NCI-H1105 treated with DMSO at 0.1 percent for 48 hours (cell line): ENCODE measurements at places on chromosomes 4 and X.

GRCh38 chrX:39907964-39908661 lies 189.6 kb downstream of the BCOR start:
- DNase-seq: no peak

DNA sequence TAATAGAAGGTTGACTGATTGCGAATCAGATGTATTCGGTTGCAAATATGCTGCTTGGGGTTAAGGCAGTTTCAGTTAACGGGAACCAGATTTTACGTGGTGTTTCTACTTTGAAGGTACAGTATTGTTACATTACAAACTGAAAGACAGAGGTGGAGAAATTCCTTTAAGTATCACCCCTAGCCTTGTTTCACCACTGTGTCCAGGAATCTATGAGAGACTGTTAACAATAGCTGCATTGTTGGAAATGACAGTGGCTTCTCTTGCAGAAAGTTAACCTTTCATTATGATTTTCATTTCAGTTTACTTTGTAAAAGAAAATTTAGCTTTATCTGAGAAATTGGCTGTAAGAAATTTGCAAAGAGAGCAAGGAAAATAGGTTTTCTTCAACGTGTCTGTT lies 2.6 kb downstream of the CDKL5 start:
- no peak for DNase-seq

- DNase-seq: no peak
Observed at GRCh38 chrX:136806891-136807410, 26.2 kb upstream of the ARHGEF6 start.

GRCh38 chr4:185101354-185101890 lies 41.6 kb upstream of the SLC25A4 start:
- DNase-seq: no peak

DNA sequence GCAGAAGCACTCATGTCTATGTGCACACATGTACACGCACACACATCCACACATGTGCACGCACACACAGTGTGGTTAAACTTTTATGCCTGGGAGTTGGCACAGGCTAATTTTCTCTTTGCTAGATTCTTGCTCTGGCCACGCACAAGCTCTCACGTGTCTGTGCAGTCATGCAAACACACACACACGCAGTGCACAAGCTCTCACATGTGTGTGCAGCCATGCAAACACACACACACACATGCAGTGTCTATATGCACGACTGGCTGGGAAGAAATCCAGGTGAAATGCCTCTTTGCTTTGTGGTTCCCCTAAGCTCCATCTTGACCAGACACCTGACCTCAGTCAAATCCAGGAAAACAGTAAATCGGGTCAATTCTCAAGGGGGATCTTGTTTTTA lies 138.0 kb downstream of the SHOX start:
- DNase-seq: no peak

GRCh38 chr4:119321921-119322687 lies at the start of gene FABP2:
Gene FABP2 (minus strand): TSS chr4:119322138. CDS start chr4:119322102, 36 bp downstream.
- DNase-seq: no peak

DNA sequence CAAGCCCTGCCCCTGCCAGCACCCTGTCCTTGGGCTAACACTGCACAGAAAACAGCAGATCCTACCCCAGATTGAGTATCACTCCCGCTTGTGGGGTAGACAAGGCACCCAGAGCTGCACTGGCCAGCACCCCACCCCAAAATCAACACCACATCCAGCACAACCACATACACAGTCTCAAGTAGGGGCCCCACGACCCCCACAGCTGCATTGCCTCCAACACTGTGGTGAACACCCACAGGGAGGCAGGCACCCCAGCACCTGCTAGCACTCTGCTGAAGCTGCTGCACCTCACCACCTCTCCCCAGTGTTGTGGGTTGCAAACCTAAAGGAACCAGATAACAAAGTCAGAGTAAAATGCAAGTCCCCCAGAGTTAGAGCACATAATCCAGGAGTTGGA lies 589.9 kb downstream of the PCDH19 start:
- DNase-seq: no peak

DNA sequence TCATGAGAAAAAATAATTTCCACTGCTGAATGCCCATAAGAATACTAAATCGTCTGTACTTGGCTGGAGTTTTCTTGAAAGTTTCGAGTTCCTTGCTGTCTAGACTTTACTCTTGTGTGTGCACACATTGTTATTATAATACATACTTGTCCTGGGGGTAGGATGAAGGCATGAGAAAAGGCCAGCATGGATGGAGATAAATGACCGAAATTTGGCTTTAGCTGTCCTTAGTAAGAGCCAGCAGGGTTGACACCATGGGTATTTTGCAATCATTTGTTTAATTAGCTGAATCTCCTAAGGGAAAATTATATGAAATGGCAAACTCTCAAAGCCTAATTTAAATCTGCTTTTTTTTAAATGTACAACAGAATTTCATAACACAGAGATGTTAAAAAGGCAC lies 641.6 kb downstream of the ADGRL3 start:
- no peak for DNase-seq

DNA sequence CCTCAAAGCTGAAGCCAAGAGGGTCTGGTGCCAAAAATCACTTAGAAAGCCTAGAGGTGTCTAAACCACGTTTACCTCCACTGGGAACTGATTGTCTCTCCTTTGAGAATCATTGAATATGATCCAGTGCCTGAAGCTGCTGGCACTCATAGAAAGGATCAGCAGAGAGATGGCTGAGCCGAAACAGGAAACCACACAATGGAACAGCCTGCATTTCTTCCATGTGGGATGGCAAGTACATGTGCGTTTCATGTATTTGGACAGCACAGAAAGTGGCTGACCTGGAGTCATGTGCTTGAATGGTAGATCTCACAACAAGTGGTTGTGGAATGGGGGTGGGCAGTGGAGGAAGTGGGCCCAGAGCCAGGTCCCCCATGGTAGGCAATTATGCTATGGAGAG lies 533.7 kb downstream of the INPP4B start:
- DNase-seq: no peak

GRCh38 chrX:49209434-49210251 lies 9.7 kb upstream of the SYP start:
- no peak for DNase-seq

DNA sequence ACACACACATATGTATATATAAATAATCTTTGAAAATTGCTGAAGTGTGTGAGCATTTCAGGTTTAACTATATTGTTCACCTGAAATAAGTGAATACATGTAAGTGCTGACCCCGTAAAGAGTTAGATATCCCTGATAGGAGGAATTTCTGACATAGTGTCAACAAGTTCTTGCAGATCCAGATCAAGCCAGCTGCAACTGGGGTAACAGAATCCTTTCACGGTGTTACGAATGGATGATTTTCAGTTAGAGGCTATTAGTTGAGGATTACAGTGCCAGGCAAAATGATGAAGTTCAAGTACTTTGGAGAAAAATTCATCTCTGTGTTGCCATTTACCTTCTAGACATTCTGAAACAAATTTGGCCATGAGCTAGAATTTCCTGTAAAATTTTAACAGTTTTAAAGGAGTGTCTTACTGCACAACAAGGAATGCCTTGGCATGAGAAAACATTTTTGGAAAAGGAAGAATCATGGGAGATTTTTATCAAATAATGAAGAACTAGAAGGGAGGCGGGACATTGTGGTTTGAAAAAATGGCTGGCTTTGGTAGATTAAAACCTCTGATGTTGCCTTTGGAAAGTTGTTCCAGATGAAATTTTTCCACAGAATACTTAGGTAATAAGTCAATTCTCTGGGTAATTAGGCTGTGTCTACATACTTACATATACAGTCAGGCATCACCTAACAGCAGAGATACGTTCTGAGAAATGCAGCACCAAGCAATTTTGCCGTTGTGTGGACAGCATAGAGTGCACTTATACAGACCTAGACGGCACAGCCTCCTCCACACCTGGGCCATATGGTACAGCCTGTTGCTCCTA lies 84.4 kb upstream of the FAT1 start:
- no peak for DNase-seq

DNA sequence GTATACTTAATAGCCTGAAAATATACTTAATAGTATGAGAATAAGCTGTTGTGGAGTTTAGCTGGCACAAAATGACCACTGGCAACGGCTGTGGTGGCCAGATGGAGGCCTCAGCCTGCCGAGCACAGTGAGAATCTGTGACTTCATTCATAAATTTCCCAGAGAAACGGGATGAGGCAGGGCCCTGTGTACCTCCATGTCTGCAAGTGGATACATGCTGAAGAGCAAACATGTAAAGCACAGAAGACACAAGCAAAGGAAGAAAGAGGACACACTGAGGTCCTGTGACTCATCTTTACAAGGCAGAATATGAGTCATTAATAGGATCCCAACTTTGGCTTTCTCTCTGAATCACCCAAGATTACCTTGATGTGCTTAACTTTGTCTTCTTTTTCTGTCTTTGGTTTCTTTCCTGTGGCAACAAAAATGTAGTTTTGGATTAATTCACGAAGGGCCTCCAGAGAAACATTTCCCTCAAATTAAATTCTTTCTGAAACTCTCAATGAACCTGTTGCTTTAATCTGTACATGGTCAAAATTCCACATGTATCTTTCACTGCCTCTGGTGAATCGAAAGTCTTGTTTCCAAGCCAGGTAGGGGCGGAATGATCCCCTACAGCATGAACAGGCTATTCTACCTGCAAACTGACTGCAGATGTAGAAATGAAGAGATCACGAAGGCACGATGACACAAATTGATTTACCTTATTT lies 56.4 kb downstream of the IRF2 start:
- DNase-seq: no peak

GRCh38 chr4:106291678-106292077 lies 24.3 kb downstream of the TBCK start:
- no peak for DNase-seq

DNA sequence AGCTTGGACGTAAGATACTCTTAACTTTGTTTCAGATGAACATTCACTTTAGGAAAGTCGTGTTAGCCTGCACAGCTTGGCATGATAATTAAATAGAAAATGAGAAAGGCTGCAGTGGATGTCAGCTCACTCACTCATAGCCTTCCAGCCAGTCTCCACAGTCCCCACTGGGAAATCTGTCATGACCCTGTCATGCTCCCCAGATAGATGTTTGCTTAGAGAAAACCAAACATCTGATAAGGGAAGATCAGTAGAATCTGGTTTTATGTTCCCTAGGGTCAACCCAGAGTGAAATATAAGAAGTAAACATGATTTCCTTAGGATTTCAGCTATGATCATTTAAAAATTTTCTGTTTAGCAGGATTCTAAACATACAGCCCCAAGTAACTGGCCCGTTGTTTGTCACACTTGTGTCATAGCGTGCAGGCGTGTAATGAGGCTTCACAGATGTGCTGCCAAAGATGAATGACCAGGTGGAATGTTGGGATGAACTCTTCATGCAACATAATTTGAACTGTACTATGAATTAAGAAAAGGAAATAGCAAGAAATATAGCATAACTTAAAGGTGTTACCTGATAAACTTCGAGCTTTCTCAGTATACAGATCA lies 180.1 kb downstream of the BANK1 start:
- DNase-seq: no peak
